ENCODE measurements at places on chromosomes 12 and 14. TPM values are rescaled to one million over a fixed set of nuclear protein-coding genes. Genes with fewer than 3 reads are reported as not detected.
A peak's percentile ranks its signal among the peaks of the same experiment; 100 is the strongest.

DNA sequence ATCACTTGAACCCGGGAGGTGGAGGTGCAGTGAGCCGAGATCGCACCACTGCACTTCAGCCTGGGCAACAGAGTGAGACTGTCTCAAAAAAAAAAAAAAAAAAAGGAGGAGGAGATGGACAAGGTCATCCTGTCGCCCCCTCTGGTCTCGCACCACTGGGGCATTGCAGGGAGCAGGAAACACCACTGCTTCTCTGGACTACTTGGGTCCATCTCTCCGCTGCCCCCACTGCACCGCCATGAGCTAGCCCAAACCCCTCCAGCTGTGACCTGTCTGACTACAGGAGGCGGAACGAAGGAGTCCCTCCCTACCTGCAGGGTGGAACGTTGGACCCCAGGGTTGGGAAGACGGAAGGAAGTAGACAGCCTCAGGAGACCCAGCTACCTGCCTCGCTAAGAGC, 18.2 kb upstream of the FAM222A start:
- peak; percentile 65 for DNase-seq

- no peak for DNase-seq
Observed at GRCh38 chr14:96303981-96304380, 48.0 kb downstream of the BDKRB1 start.

GRCh38 chr14:104081951-104082464, 3.5 kb upstream of the ASPG start:
- no peak for DNase-seq

- DNase-seq = no peak
Observed at GRCh38 chr12:12933742-12934141, 18.2 kb downstream of the GPRC5D start.

GRCh38 chr12:52033446-52034140, 17.6 kb upstream of the NR4A1 start:
- no peak for DNase-seq

DNA sequence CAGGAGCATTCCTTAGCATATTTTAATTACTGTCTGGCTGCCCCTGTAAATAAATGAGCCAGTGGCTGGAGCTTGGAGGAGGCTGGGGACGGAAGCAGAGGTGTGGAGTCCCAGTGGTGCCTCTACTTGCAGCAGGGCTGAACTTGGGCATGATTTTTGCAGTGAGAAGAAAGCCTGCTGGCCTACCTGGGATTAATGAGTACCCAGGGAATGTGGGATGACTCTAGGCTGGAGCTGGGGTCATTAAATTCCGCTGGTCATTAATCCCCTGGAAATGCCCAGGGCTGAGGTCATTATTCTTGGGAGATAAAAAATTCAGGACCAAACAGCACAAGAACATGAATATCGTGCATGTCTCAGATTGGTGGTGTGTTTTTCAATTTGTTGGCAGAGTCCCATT, 753.3 kb downstream of the VRK1 start:
- no peak for DNase-seq

GRCh38 chr14:91947475-91948184, at the start of gene FBLN5:
TSS of gene FBLN5 (minus strand) at chr14:91947694. CDS start at chr14:91947229, 465 bp downstream.
- peak; percentile 42 for DNase-seq

DNA sequence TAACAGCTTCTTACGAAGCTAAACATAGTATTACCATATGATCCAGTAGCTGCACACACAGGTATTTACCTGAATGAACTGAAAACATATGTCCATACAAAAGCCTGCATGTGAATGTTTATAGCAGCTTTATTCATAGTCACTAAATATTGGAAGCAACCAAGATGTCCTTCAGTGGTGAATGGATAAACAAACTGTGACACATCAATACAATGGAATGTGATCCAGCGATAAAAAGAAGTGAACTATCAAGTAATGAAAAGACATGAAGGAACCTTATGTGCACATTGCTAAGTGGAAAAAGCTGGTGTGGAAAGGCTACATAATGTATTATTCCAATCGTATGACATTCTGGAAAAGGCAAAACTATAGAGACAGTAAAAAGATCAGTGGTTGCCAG, 38.1 kb upstream of the JDP2 start:
- no peak for DNase-seq

GRCh38 chr14:91373591-91374254, 43.9 kb downstream of the CCDC88C start:
- no peak for DNase-seq

DNA sequence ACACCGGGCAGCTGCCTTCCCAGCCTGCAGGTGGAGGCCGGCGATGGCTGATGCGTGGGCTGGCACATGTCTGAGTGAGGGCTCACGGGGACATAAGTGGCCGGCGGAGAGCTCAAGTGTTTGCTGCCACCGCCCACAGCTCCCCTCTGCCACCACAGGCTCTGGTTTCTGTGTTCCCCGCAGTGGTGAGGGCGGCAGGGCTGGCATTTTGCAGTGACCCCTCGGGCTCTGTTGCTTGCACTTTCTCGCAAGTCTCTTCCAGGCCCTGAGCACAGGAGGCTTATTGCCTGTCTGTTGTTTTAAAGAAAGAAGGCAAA, 271.0 kb upstream of the RTL1 start:
- no peak for DNase-seq

- no peak for DNase-seq
Observed at GRCh38 chr12:25903603-25904245, 54.8 kb upstream of the RASSF8 start.

DNA sequence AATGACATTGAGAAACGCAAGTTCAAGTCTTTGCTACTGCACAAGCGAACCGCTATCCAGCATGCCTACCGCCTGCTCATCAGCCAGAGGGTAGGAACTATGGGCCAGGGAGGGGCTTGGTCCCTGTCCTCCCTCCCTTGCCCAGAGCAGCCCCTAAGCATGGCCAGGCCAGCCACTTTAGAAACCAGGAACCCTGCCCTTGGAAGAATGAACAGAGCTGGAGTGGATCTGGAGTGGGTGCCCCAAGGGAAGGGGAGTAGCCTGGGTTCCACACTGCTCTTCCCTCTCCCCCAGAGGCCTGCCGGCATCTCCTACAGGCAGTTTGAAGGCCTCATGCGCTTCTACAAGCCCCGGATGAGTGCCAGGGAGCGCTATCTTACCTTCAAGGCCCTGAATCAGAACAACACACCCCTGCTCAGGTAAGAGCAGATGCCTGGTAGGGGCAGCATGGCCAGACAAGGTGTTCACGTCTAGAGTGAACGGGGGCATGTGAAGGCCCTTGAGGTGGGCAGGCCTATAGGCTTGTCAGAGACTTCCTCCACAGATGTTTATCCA, 55.8 kb downstream of the TPCN1 start:
- no peak for DNase-seq

DNA sequence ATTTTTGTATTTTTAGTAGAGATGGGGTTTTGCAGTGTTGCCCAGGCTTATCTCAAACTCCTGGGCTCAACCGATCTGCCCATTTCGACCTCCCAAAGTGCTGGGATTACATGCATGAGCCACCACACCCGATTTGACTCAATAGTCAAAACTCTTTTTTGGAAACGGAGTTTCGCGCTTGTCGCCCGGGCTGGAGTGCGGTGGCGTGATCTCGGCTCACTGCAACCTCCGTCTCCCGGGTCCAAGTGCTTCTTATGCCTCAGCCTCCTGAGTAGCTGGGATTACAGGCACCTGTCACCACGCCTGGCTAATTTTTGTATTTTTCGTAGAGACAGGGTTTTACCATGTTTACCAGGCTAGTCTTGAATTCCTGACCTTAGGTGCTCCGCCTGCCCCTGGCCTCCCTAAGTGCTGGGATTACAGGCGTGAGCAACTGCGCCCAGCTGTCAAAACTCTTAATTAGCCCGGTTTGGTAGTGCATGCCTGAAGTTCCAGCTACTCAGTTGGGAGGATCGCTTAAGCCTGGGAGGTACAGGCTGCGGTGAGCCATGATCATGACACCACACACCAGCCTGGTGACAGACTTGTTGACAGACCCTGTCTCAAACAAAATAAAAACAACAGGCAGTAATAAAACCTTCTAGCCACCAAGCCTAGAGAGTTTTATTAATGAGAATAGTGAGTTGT, 12.4 kb downstream of the MED21 start:
- no peak for DNase-seq

DNA sequence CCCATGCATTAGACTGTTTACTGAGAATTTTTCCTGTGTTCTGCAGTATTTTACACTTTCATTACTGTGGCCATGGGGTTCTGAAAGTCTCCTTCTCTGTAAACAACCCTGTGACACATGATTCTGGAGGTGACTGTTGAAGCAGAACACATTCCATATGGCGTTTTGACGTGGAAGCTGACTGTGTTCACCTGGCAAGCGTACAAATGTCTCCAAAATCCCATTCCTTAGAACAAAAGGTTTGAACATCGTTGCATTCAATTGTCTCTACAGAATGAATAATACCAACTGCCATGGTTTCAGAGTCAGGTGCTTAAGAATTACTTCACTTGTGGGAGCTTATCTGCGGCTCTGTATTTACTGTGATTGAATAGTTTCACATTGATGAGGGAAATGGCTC, 485.6 kb upstream of the TMEM132C start:
- DNase-seq = no peak

GRCh38 chr12:131084341-131085011, 130.8 kb downstream of the ADGRD1 start:
- DNase-seq = no peak

GRCh38 chr14:90641615-90642243, 174.5 kb downstream of the TTC7B start:
- no peak for DNase-seq

- DNase-seq = no peak
Observed at GRCh38 chr12:128266086-128266485, 884 bp upstream of the TMEM132C start.

- no peak for DNase-seq
Observed at GRCh38 chr14:75334549-75335051, 56.0 kb downstream of the FOS start.

GRCh38 chr14:34252227-34252626, 209.8 kb downstream of the SPTSSA start:
- no peak for DNase-seq

DNA sequence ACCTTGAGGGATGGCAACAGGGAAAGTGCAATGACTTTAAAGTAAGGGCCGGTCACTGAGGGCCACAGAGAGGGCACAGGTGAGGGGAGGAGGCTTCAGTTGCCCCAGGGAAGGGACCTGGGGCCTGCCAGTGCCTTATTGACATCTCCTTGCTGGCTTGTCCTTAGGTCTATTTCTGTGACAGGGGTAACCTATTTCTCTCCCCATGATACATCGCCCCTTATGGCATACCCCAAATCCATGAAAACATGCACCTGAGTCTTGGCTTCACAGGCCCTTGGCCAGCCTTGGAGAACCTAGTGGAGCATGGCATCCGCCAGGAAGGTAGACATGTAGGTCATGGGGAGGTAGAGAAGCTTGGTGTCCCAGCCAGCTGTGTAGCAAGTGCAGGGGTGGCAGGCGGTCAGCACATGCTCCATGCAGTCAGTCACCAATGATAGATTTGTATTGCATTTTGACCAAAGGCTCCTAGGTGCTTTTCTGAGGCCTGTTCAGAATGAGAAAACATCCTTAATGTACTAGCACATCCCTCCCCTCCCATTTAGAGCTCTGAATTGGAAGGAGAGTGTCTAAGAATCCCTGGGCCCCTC, 23.6 kb upstream of the RDH16 start:
- no peak for DNase-seq

ZFC3H1 gene
- 86.3 TPM for polyA plus RNA-seq

RPGRIP1 gene
- polyA plus RNA-seq = 0.49 TPM

PSMB11 gene
- not detected for polyA plus RNA-seq

SPTB gene
- 2.9 TPM for polyA plus RNA-seq

DAO gene
- polyA plus RNA-seq = not detected

ATN1 gene
- 66.6 TPM for polyA plus RNA-seq

C2CD5 gene
- polyA plus RNA-seq = 61.6 TPM

TAS2R7 gene
- not detected for polyA plus RNA-seq

All from large intestine (tissue), 12 donors.